ENCODE measurements at places on chromosomes 7 and 10. TPM values are rescaled to one million over a fixed set of nuclear protein-coding genes. Genes with fewer than 3 reads are reported as not detected.

Gene DNAJC12
- 3.2 TPM for total RNA-seq

Gene VAX1
- not detected for total RNA-seq

Gene SPDYE2B
- total RNA-seq = not detected

Gene PRSS37
- not detected for total RNA-seq

Gene RTKN2
- not detected for total RNA-seq

Gene PRKAR2B
- 10.5 TPM for total RNA-seq

Gene FRA10AC1
- total RNA-seq = 1.7 TPM

GRCh38 chr7:90834771-90835170, 238.7 kb downstream of the CDK14 start:
- DNase-seq = no peak
- H3K27ac ChIP-seq = no peak overlapping the region
- no peaks in the 10 kb centered on the region for H3K27me3 ChIP-seq
- H3K36me3 ChIP-seq = no peaks in the 10 kb centered on the region
- H3K4me1 ChIP-seq = no peaks in the 10 kb centered on the region

GRCh38 chr7:121504482-121504881, 108.4 kb upstream of the FAM3C start:
- no peaks in the 10 kb centered on the region for H3K4me1 ChIP-seq
- peak; percentile 69 for DNase-seq
- H3K27ac ChIP-seq = peak overlapping the region; percentile 64
- no peak overlapping the region for H3K4me3 ChIP-seq
- H3K36me3 ChIP-seq = no peaks in the 10 kb centered on the region

- no peaks in the 10 kb centered on the region for H3K4me1 ChIP-seq
- no peak overlapping the region for H3K4me3 ChIP-seq
- no peak for DNase-seq
- no peaks in the 10 kb centered on the region for H3K36me3 ChIP-seq
- no peaks in the 10 kb centered on the region for H3K27me3 ChIP-seq
- H3K27ac ChIP-seq = no peak overlapping the region
These were observed 128.5 kb upstream of the COL1A2 start for GRCh38 chr7:94266238-94266644.

- H3K4me1 ChIP-seq = no peaks in the 10 kb centered on the region
- no peak overlapping the region for H3K27ac ChIP-seq
- H3K4me3 ChIP-seq = no peak overlapping the region
- H3K36me3 ChIP-seq = no peaks in the 10 kb centered on the region
- DNase-seq = no peak
- H3K27me3 ChIP-seq = no peaks in the 10 kb centered on the region
These were observed 2.8 kb downstream of the PRF1 start for GRCh38 chr10:70599791-70600190.

DNA sequence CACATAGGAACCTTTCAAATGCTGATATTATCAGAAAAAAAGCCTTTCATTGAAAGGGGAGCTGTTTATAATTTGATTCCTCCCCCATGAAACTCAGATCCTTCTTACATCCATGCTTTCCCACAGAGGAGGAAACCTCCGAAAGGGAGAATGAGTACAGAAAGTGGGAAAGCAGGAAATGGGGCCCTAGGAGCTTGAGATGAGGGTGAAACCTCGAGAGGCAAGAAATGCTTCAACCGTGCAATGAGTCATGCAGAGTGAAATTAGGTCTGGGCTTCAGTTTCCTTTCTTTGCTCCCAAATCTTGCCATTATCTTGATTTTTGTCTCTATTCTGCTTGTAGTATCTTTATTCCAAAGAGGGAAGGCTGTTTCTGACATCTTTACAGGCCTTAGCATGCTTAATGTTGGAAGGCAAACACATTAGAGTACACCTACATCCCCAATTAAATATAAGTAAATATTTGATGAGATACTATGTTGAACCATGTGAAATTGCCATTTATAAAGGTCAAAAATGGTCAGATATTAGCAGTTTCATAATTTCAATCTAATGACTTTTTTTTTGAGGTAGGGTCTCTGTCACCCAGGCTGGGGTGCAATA, 79.1 kb downstream of the NAMPT start:
- no peaks in the 10 kb centered on the region for H3K36me3 ChIP-seq
- no peaks in the 10 kb centered on the region for H3K4me1 ChIP-seq
- no peaks in the 10 kb centered on the region for H3K27me3 ChIP-seq
- DNase-seq = no peak

GRCh38 chr10:77643795-77644468, 6.3 kb upstream of the KCNMA1 start:
- H3K36me3 ChIP-seq = no peaks in the 10 kb centered on the region
- H3K4me1 ChIP-seq = peaks cover 9% of the 10 kb centered on the region
- H3K27ac ChIP-seq = no peak overlapping the region
- no peak for DNase-seq

- H3K4me1 ChIP-seq = no peaks in the 10 kb centered on the region
- no peak for DNase-seq
- H3K36me3 ChIP-seq = no peaks in the 10 kb centered on the region
- H3K27ac ChIP-seq = no peak overlapping the region
- H3K4me3 ChIP-seq = no peak overlapping the region
These were observed 31.5 kb upstream of the PRPS1L1 start for GRCh38 chr7:18059171-18059570.

DNA sequence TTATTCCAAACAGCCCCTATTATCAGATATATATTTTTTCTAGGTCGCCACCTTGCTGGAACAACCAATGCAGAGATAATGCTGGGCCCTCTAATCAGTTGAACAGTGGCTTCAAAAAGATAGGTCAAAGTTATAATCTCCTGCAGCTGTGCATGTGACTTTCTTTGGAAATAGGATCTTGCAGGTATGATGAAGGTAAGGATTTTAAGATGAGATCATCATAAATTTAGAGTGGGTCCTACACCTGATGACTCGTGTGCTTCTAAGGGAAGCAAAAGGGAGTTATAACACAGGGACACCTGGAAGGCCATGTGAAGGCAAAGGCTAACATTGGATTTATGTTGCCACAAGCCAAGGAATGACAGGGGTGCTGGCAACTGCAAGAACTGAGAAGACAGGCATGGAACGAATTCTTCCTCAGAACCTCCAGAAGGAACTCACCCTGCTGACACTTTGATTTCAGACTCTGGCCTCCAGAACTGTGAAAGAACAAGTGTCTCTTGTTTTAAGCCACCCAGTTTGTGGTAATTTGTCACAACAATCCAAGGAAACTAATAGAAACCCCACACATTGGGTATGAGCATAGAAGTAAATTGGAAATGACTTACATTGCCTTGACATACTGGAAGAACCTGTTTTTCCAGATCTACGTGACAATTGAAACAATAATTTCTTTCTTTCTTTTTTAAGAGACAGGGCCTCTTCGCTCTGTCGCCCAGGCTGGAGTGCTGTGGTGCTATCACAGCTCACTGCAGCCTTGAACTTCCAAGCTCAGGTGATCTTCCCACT, 34.4 kb downstream of the CCDC71L start:
- no peaks in the 10 kb centered on the region for H3K27me3 ChIP-seq
- no peaks in the 10 kb centered on the region for H3K4me1 ChIP-seq
- H3K27ac ChIP-seq = no peak overlapping the region
- H3K4me3 ChIP-seq = no peak overlapping the region
- H3K36me3 ChIP-seq = no peaks in the 10 kb centered on the region

- no peaks in the 10 kb centered on the region for H3K36me3 ChIP-seq
- no peaks in the 10 kb centered on the region for H3K27me3 ChIP-seq
- peaks cover 8% of the 10 kb centered on the region for H3K4me1 ChIP-seq
- no peak overlapping the region for H3K4me3 ChIP-seq
These were observed 239.2 kb downstream of the RNLS start for GRCh38 chr10:88343761-88344484.

DNA sequence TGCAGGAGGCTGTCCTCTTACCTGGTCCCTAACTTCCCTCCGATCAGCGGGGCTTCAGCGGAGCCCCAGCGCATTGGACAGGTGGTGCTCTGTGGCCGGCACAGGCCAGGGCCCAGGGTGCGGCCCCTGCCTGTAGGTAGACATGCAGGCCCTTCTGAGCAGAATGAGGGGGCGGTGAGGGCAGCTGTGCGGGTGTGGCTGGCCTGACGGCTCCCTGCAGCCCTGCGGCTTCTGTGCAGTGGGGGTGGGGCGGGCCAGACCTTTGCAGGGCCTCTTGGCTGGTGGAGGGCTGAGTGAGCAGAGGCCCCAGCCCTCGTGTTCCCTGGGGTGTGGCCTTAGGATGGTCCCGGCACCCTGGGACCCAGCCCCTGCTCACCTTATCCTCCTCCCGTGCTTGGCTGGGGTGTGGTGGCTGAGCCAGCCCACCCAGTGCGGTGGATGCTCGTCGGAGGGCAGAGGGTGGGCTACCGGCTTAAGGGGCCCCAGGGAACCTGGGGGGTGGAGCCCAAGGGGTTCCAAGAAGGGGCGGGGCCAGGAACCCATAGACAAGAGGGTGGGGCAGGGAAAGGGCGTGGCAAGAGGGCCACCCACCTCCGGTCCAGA, 175.2 kb upstream of the TNRC18 start:
- peaks cover 10% of the 10 kb centered on the region for H3K36me3 ChIP-seq
- H3K4me1 ChIP-seq = peaks cover 27% of the 10 kb centered on the region
- H3K27ac ChIP-seq = peak overlapping the region; percentile 46

GRCh38 chr10:120513307-120513796, 56.3 kb downstream of the PLPP4 start:
- H3K4me1 ChIP-seq = no peaks in the 10 kb centered on the region
- DNase-seq = no peak
- H3K4me3 ChIP-seq = no peak overlapping the region
- H3K27ac ChIP-seq = no peak overlapping the region
- no peaks in the 10 kb centered on the region for H3K36me3 ChIP-seq
- H3K27me3 ChIP-seq = no peaks in the 10 kb centered on the region

All from ascending aorta (tissue), 2 donors.